Stimulated activated CD4-positive, alpha-beta T cell treated with anti-CD3 and anti-CD28 coated beads, Interleukin-1b, Interleukin-23, amount 100 ng/mL, for 1 hour (primary cell): ENCODE measurements at places on chromosomes 7 and 10.

- no peak for DNase-seq
These were observed 44.0 kb upstream of the HPSE2 start for GRCh38 chr10:99279626-99280111.

GRCh38 chr7:45007571-45008328, 7.7 kb downstream of the CCM2 start:
- no peak for DNase-seq

GRCh38 chr10:15232279-15232678, 63.8 kb upstream of the NMT2 start:
- no peak for DNase-seq

DNA sequence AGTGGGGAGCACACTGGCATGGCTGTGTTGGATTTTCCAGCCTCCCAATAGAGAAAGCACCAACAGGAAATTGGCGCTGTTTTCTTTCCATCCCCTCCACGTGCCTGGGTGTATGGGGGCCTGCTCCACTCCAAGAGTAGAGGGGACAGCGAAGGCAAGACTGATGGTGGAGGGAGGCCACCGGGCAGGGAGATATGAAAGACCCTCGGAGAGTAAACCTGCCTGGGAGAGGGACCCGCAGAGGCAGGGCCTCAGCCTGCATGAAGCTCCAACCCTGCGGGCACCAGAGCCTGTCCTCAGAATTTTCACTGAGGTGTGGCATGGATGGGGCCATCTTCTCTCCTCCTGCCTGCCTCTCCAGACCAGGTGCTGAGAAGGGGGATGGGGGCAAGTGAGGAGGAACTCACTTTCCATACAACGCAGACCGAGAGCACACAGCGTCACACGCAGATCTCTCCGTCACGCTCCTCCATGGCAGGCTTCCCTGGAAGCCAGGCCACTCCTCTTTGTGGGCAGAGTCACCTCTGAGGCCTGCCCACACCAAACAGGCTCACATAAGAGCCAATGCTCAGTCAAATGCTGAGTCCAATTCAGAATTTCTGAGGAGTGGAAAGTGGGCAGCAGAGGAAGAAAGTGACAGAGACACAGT, 18.8 kb downstream of the ANXA11 start:
- no peak for DNase-seq

DNA sequence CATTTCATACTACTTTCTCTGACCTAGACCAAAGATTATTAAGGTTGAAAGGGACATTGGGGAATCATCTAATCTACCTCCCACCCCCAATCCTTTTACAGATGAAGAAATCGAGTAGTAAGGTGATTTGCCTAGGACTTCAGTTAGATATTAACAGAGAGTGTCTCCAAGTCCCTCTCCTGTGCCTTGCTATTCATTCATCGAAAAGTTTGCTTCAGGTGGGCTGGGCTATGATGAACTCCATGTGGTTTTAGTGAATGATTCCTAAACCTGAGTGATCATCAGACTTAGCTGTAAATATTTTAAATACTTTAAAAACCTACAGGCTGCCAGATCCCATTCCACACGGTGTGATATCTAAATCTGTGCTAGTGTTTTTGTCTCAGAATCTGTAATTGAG, 259.4 kb upstream of the SORCS1 start:
- no peak for DNase-seq

DNA sequence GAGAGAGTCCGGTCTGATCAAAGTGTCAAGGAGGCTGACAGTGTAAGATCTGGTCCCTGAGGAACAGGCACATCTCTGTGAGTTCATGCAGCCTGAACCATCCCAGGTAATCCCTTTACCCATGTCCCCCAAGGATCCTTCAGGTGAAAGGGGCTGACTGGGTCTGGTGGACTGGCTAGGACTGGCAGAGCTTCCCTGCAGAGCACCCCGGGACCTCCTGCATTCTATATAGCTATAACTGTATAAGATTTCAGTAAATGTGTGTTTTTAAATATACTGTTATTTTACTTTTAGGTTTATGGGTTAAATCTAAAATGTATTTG, 246.8 kb downstream of the ELMO1 start:
- no peak for DNase-seq

DNA sequence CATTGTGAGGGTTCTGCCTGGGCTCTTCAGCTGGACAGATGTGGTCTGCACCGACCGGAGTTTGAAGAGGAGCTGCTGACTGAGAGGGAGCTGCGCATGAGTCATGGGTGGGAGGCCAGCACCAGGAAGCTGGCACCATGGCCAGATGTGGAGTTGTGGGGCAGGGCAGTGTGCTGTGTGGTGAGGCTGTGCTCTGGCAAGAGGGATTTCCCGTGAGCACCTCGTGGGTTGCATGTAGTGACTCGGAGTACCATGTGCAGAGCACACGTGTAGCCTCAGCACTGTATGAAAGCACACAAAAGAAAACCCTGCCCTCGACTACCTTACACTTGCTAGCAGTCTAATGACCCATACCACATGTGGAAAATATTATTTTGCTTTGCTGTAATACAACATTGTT, 103.4 kb downstream of the WNT2 start:
- DNase-seq, result no peak

GRCh38 chr7:51601461-51601860, 284.9 kb upstream of the COBL start:
- no peak for DNase-seq

GRCh38 chr10:122348935-122349361, 25.6 kb upstream of the PLEKHA1 start:
- no peak for DNase-seq

- DNase-seq, result no peak
These were observed 5.1 kb downstream of the PTTG1IP2 start for GRCh38 chr7:90474284-90475210.
